ENCODE measurements at places on chromosomes 1 and 21. TPM values are rescaled to one million over a fixed set of nuclear protein-coding genes. Genes with fewer than 3 reads are reported as not detected.

- no peak for DNase-seq
These were observed 279.2 kb downstream of the RPS6KC1 start for GRCh38 chr1:213330281-213330680.

GRCh38 chr1:24903560-24903954 is 26.5 kb downstream of the RUNX3 start:
- DNase-seq = no peak

GRCh38 chr1:201750934-201751333 is 78.0 kb upstream of the IPO9 start:
- DNase-seq = no peak

DNA sequence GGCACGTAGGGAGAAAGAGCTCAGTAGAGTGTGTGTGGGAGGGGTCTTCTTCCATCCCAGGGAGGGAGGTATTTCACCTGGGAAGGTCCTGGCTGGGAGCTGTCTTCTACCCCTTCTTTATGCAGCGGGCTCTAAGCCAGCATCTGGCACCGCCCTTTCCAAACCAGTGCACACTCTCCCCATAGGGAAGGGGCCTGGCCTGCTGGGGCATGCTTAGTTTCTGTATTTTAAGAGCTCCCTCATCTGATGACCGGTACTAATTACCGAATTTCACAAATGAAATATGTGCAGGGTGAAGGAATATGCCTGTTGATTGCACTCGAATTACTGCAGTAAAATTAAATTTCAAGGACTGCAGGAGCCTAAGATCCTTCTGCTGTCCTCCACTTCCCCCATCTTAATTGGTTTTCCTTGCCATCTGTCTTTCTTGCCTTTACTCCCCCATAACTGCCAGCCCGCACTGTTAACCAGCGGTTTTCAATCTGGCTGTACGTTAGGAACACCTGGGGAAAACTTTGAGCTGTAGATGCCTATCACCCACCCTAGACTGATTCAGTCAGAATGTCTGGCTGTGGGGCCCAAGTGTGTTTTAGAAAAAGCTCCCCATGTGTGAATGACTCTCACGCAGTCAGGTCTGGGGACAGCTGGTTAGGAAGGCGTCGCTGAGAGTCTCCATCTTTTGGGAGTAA is 20.1 kb downstream of the GALNT2 start:
- no peak for DNase-seq

DNA sequence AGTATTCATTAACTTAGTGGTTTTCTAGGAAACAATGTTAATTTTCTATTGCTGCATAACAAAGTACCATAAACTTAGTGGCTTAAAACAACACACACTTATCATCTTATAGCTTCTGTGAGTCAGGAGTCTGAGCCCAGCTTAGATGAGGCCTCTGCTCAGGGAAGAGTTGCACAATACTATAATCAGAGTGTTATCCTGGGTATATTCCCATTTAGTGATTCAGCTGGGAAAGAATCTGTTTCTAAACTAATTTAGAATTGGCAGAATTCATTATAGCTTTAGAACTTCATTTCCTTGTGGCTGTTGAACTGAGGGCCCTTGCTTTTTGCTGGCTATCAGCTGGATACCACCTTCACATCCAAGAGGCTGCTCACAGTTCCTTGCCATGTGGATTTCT is 515.5 kb downstream of the BRINP3 start:
- DNase-seq = no peak

- no peak for DNase-seq
These were observed 25.7 kb upstream of the ERICH3 start for GRCh38 chr1:74699331-74699730.

DNA sequence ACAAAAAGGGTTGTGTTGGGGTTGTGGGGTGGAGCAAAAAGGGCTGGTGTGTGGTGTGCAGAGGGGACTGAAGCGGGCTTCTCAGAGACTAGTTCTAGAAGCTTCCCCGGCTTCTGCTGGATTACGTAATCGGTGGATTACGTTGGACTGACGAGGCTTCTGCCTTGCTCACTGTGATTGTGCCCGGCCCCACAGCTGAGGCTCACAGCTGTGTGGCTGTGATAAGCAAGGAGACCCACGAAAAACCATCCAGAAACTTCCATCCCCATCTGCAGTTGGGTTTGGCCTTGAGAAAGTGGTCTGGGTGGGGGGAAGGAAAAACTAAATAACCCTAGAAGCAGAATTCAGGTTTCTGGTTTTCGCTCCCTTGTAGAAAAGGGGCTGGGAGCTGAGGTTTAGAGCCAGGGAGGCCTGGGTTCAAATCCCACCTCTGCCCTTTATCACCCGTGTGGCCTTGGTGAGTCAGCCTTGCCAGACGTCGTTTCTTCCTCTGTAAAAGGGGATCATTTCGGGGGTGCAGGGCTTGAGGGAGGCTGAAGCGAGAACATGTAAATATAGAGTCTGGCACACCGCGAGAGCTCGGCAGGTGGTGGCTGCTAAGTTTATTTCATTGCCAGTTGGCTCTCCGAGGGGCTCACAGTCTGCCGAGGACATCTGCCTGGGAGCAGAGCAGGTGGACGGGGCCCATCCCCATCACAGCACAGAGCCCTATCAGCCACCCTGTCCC is 30.4 kb upstream of the DISP3 start:
- DNase-seq = no peak

GRCh38 chr1:197171531-197171930 is 25.1 kb upstream of the ASPM start:
- DNase-seq = no peak

DNA sequence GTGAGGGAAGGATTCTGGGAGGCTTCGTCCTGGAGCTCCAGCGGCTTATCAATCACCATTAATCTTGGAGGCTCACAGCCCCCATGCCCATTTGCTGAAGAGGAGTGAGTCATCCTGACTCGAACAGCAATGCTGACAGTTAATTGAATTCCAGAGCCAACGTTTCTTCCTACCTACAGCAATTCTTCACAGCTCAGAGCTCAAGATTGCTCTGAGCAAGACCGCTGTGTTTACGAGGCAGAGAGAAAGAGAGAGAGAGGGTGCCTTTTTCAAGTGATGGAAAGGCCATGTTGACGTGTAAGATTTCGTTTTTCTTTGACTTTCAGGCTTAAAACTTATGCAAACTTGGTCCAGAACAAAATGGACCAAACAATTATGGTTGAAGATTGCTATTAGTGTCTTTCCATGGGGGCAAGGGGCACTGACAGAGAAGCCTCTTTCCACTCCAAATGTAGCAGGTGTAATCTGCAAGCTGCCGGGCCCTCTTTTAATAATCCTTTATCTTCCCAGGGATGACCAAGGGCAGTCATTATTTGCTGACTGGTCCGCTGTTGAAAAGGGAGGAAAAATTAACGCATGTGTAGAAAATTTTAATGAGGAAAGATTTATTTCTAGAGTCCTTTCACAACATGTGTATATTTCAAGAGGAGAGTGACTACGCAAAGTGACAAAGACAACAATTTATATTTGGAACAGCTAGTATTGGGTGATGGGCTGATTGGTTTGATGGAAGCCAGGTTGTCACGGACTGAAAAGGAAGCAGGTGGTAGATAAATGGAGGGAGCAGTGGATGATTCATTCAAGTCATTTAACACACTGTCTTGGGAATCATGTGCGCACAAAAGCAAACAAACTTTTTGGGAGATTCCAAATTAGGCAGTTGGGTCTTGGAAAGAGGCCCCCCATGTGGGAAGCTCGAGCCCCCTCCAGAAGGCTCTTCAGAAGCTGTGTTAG is 136.1 kb upstream of the IRF2BP2 start:
- no peak for DNase-seq

DNA sequence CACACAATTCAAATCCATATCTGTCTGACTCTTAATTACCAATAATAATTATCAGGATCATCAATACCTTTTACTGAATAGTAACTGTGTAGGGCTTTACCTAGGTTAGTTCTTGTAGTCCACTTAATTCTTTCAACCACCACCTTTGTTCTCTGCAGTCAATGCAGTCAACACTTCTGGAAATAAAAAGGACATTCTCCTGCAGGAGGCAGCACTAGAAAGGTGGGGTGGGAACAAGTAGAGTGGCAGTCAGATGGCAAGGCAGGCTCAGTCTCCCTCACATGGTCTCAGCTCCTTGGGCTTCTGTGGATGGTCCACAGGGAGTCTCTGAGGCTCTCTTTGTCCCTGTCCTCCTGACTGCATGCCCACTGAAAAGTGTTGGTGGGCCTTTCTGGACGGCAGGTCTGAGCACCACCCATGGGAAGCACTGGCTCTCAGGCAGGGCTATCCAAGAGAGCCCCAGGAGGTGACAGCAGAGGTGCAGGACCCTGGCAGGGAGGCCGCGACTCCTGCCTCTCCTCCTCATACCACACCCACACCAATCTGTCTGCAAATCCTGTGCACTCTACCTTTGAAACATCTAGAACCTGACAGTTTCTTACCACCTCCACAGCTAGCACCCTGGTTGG is 237.3 kb downstream of the FOXD2 start:
- no peak for DNase-seq

C1orf87 gene
- total RNA-seq = 0.72 TPM

DNA sequence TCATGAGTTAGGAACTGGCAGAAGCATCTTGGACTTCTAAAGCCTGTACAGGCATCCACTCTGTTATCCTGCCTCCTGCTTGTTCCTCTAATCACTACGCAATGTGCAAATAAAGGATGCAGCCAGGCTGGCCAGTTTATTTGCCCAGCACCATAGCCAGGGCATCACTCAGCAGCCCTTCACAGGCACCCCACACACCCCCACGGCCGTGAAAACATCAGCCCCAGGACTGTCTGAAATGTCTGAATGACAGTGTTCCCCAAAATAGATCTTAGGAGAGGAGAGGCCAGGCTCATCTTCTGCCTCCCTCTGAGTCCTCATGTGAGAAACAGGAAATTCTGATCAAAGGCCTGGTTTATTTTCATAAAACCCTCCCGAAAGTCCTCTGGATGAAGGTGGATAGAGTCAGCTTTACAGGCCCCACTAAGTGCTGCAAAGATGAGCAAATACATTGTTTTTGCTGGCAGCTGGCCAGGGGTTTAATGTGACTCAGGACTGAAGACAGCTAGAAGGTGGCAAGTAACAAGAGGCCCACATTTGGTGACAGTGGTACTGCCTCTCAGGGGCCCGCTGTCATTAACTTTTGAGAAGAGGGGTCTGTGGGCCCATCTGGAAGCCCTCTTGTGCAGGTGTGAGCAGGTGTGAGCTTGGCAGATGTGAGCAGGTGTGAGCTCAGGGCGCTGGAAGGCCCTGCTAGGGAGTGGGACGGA is 32.9 kb downstream of the GRHL3 start:
- no peak for DNase-seq

- no peak for DNase-seq
These were observed 162.7 kb upstream of the COL6A1 start for GRCh38 chr21:45818904-45819285.

- no peak for DNase-seq
These were observed 406.9 kb upstream of the NCAM2 start for GRCh38 chr21:20591284-20591683.

GJA8 gene
- not detected for total RNA-seq

DNA sequence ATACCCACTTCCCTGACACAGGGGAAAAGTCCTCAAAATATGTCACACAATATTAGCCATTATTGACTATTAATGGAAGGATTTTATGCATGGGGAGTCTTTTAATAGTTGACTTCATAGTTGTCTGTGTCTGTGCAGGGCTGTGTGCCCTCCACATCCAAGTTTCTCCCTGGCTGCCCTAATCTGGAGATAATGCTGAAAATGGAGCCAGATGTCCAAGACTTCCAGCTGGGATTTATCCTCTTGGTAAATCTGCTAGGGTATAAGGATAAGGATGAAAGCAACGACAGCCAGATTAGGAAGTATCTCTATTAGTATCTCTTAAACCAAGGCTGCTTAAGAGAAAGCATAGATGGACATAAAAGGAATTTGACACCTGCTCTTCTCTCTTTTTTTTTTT is 42.1 kb downstream of the CDK18 start:
- DNase-seq = no peak

- peak; percentile 40 for DNase-seq
These were observed 733 bp downstream of the KDM5B start for GRCh38 chr1:202807451-202807925.

DNA sequence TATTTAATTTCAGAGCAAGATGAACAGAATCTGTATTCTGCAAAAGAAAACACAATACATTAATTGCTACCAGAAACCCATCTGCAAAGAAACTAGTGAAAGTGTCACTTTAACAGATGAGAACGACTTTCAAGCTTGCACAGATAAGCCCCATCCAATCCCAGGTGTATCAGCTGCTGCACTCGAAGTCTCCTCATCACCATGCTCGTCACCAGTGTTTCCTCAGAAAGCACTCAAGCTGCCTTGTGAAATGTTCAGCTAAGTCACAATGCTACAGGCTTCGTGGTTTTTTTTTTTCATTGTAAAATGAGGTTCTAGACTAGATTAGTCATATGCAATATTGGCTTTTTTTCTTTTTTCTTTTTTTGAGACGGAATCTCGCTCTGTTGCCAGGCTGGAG is 3.3 kb upstream of the TOMM20 start:
- DNase-seq = no peak

TRIM58 gene
- total RNA-seq = 0.13 TPM

AMY1C gene
- not detected for total RNA-seq

GRCh38 chr1:94648225-94649007 is 106.9 kb upstream of the F3 start:
- peak; percentile 89 for DNase-seq

SLX9 gene
- total RNA-seq = 10.9 TPM

- no peak for DNase-seq
These were observed 19.6 kb downstream of the BCL9 start for GRCh38 chr1:147560765-147561471.

- no peak for DNase-seq
These were observed 37.6 kb downstream of the FAAH start for GRCh38 chr1:46431695-46432094.

GRCh38 chr1:206489980-206490770 is 17.2 kb upstream of the RASSF5 start:
- peak; percentile 84 for DNase-seq

GRCh38 chr1:22218618-22219250 is 75.8 kb upstream of the WNT4 start:
- no peak for DNase-seq

FNDC10 gene
- 1.5 TPM for total RNA-seq

DNA sequence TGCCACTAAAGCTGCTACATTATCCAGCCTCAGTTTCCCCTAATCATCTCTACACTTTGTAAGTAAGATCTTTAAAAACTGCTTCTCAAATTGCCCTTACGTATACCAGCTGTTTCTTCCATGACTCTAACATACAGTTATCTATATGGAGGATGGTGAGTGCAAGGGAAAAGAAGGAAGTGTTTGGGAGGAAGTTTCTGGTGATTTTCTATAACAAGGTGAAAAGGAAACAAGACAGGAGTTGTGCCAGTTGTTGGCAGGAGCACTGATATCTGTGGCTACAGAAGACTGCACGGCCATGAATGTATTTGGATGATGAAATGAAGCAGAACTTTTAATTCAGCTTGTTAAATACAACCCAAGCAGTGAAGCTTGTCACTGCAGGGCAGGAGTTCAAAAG is 32.3 kb upstream of the NHLH2 start:
- DNase-seq = no peak

DNA sequence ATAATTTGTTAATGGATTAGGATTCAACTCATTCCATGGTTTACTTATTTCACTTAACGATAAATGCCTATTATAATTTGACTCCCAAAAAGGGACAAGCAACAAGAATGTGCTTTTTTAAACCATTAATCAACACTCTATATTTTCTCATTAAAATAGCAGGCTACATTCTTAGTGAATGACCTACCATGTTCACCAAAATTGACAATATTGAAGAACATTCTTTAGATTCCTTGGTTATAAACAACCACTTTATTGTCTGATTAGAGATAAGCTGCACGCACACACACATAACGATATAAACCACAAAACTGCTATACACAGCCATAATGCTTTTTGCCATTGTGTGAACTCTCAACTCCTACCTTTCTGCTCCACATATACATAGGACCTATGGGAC is 75.4 kb upstream of the LRRC7 start:
- no peak for DNase-seq

LGR6 gene
- total RNA-seq = 0.53 TPM

GRCh38 chr1:6183520-6183989 is 3.4 kb upstream of the CHD5 start:
- DNase-seq = no peak

ALX3 gene
- total RNA-seq = 0.38 TPM

LRRC38 gene
- not detected for total RNA-seq

All from ovary (tissue), 10 donors.